Activated naive CD8-positive, alpha-beta T cell treated with anti-CD3 and anti-CD28 coated beads for 36 hours (primary cell): ENCODE measurements at places on chromosomes 5 and 9. TPM values are rescaled to one million over a fixed set of nuclear protein-coding genes. Genes with fewer than 3 reads are reported as not detected.
A peak's percentile ranks its signal among the peaks of the same experiment; 100 is the strongest.

GRCh38 chr5:143733665-143734455 is 78.1 kb upstream of the HMHB1 start:
- no peak for DNase-seq

Gene MEIKIN
- total RNA-seq: not detected

DNA sequence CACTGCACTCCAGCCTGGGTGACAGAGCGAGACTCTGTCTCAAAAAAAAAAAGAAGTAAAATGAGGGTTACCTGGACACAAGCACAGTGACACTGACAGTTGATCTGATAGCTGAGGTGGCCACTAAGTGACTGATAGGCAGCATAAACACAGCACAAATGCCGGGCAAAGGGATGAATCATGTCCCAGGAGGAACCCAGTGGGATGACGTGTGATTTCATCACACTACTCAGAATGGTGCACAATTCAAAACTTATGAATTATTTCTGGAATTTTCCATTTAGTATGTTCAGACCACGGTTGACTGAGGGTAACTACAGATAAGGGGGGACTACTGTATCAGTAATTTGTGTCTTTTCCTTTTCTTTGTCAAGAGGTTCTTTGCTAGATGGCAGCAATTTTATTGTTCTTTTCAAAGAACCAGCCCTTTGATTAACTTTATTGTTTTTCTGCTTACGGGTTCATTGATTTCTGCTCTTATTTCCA is 34.3 kb upstream of the RNF130 start:
- DNase-seq: no peak

DNA sequence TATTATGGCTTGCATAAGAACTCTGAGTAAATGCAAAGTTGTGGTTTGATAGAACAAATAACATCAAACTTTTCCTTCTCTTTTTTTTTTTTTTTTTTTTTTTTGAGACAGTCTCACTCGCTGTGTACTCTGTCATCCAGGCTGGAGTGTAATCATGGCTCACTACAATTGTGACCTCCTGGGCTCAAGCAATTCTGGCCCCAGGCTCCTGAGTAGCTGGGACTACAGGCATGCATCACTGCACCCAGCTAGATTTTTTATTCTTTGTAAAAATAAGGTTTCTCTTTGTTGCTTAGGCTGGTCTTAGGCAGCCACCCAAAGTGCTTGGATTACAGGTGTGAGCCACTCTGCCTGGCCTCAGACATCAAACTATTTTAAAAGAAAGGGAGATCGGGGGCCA is 19.0 kb upstream of the PTGER4 start:
- DNase-seq: no peak

- no peak for DNase-seq
These were observed 201.2 kb upstream of the GAS1 start for GRCh38 chr9:87148331-87149104.

DNA sequence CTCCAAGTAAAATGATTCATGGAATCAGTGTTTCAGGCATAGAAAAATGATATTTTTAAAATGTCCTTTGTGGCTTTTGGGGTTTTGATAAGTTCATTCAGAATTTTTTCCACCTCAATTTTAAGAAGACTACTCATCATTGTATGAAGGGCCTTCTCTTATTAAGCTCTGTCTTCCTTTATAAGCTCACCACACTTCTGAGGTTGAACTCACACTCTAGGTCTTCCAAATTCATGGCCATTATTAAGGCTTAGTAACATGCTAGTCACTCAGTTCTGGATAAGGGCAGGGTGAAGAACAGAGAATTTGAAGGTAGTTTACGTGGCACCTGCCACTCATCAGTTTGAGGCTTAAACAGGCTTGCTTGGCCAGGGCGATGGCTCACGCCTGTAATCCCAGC is 4.2 kb downstream of the MELK start:
- no peak for DNase-seq

DNA sequence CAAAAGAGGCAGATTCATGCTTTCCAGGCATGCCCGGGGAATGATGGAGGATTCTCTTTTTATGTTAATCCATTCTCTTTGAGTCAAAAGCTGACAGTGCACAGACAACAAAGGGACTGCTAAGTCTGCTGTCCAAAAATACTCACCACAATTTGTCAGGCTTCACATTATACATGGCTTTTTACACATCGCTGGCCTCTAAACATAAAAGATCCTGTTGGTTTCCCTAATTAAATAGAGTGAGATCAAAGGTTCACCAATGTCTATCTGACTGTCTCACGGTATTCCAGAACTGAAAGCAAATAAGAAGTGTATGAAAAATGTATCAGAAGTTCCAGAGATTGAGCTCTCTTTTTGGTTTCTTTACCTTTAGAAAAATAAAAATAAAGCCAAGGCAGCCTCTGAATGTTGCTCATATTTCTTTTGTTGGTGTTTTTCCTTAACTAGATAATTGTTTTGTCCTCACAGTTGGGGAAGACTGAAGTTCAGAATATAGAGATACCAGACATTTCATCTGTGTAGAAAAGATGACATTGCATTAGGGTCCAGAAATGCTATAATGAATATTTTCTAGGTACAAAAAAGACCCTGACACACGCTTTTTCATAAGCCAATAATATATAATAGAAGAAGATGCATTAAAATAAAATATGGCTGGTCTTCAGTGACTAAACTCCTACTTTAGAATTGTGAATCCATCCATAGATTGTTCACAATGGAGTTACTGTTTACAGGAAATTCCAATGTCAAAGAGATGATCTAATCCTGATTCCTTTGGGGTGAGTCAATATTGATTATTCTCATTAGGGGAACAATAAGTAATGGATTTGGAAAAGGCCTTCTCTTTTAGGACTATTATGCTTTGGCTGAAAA is 688.2 kb upstream of the CDH6 start:
- DNase-seq: no peak

DNA sequence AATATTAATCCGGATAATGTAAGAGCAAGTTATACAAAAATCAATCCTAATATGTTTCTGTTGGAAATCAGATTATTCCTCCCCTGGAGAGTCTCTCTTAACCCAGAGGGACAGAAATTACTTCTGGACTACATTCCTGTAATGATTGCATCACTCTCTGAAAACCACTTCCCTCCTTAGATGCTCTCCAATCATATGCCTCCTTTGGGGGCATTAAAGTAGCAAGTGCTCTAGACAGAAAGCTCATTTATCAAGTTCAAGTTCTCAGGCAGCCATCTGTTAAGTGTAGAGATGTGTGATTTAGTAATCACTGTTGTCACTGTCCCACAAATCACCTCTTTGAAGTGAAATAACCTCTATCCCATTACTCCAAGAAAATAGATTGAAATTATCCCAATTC is 247.1 kb downstream of the SLCO4C1 start:
- DNase-seq: no peak

DNA sequence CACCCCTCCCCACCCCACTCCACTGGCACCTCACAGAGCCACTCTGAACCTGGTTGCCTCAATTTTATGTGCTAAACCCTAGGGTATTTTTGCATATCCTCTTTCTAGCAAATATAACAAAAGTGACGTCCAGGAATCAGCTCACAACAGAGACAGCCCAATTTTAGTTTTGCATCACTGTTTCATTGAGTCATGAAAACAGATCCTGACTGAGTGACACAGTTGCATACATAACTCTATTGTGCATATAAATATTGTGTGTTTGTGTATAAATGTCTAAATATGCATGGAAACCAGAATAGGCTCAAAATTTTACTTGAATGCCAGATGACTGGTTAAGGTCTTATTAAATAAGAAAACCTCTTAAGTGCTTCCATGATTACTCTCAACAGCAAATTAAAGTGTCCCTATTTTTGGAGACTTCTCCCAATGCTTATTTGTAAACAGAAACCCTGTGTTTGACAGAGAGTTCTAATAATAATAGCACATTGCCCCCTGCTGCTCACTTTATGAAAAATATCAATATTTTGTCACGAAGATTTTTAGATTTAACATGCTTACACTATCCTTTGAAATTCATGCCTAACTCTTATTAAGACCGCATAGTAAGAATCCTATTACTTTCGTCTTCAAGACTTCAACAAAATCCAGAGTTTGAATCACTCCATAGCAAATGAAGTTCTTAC is 75.5 kb upstream of the PRRC1 start:
- DNase-seq: no peak

Gene FAM81B
- total RNA-seq: not detected

Gene SLC6A3
- total RNA-seq: not detected

DNA sequence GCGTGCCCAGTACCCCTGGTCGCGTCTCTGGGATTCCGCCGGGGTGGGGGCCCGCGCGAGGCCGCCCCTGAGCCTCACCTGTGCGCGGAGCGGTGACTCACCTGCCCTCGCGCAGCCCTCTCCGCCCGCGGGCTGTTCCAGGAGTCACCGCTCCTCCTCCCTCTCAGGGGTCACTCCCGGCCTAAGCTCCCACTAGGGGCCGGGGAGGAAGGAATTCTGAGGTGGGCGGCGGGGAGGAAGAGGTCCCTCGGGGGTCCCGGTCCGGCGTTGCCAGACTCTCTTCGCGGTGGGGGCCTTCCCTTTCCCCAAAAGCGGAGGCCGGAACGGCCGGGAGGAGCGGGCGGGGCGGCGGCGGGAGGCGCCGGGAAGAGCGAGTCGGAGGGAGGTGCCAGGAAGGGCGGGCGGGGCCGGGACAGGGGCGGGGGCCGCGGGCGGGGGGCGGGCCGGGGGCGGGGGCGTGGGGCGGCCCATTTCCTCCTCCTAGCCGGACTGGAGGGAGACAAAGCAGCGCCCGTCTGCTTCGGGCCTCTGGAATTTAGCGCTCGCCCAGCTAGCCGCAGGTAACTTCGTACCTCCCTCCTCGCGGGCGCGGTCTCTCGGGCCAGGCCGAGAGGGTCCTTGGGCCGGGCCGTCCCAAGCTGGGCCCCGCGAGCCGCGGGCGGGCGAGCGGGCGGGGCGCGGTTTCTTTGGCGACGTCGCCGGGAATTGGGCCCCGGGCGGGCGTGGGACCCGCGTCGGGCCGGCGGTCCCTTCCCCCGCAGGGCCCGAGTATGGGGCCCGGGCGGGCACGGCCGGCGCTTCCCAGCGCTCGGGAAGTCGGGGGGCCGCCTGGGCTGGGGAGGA is at the start of gene CTNNA1:
Gene CTNNA1 (plus strand): TSS at position 475 of the 843 bp plus-strand sequence. CDS start 28,500 bp downstream, outside the sequence.
- peak; percentile 63 for DNase-seq

GRCh38 chr5:139413153-139413552 is 9.3 kb upstream of the SPATA24 start:
- DNase-seq: no peak

Gene EQTN
- not detected for total RNA-seq

- no peak for DNase-seq
These were observed 53.2 kb upstream of the GRIA1 start for GRCh38 chr5:153437251-153437650.

GRCh38 chr5:171795381-171795780 is 9.8 kb downstream of the SMIM23 start:
- DNase-seq: no peak

- peak; percentile 47 for DNase-seq
These were observed 1.3 kb downstream of the SEMA5A start for GRCh38 chr5:9544502-9545135.

Gene TAF11L5
- total RNA-seq: not detected

DNA sequence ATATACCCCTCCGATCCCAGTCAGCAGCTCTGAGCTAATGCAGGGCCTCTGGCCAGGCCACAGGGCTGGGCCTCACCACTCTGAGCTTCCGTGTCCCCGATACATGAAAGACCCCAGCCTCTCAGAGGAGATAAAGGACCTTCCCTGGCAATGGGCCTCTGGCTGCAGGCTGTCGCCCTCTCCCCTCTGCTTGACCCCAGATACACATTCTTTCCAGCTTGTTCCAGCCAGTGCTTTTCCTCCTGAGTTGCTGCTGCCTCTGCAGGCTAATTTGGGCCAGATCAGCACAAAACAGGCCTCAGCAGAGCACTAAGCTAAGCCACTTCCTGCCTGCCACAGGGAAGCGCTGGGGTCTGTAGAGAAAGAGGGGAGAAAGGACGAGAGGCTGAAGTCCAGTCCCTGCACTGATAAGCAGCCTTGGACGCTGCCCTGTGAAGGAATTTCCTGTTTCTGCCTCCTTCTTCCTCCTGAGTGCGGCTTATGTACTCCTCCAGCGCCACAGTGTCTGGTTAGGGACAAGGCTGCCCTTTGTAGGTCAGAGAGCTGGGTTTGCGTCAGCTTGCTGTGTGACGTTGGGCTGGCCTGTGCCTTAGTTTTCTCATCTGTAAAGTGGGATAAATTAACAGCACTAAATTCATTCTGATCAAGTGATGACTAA is 73.0 kb upstream of the IL17B start:
- no peak for DNase-seq

- DNase-seq: no peak
These were observed 196.8 kb upstream of the TRIM32 start for GRCh38 chr9:116490321-116490720.

DNA sequence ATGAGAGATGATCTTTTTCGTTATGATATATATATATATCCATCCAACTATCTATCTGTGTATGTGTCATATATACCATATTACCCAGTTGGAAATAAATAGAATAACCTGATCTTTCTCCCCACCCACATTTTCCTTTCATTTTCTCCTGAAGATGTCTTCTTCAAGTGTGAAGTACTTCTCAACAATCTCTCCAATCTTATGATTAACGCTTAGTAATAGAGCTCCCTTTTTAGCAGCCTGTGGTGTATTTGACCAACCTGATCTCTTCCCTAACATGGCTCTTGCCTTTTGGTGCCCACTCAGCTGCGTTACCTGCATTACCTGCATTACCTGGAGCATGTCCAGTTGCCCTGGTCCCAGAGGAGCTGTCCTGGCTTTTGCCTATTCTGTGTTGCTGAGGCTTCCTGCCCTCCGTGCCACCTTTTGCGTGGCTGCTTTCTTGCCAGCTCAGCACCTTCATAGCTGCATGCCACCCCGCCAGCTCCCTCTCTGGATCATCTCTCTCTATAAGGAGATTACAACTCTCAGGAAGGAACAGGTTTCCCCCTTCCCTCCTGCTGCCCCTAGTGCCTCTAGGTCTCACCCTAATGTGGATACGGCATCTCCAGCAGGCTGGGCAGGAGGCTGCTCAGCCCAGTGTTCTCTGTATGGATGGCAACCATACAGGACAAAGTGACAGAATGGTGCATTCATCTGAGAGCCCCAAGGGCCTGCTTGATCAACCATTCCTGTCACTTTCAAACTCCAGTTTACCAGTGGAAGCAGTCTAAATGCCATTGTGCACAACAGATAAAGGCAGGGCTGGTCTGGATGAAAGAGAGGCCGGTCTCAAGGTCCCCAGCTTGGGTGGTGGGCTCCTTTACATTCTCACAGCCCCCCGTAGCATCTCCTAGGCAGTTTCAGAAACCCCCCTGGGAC is 126.7 kb downstream of the GADD45G start:
- no peak for DNase-seq

- DNase-seq: no peak
These were observed 60.5 kb upstream of the EDIL3 start for GRCh38 chr5:84445049-84445685.

Gene LTC4S
- total RNA-seq: not detected

Gene ST8SIA4
- total RNA-seq: 17.3 TPM
